ENCODE measurements at places on chromosomes 3 and 15.

GRCh38 chr15:67369359-67369998, 114.9 kb downstream of the IQCH start:
- no peak for DNase-seq

- DNase-seq: no peak
Measured at GRCh38 chr15:57640930-57641682, 49.4 kb downstream of the MYZAP start.

DNA sequence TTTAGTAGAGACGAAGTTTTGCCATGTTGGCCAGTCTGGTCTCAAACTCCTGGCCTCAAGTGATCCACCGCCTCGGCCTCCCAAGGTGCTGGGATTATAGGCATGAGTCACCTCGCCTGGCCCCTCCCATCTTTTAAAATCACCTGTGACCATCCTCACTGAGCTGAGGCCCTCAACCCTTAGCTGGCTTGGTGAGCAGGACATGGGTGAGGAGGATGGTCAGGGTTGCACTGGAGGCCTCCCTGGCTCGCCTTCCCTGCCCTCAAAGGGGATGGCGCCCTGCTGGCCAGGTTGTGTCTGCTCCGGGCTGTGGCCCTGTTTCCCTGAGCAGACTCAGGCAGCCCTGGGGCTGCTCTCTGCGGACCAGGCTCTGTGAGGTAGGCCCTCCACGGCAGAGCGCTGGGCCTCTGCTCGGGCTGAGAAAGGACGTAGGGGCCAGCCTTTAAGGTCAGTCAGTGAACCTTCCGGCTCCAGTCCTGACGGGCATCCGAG, 33.7 kb downstream of the SYNM start:
- no peak for DNase-seq

- no peak for DNase-seq
Measured at GRCh38 chr3:14913071-14913925, 34.1 kb upstream of the NR2C2 start.

GRCh38 chr15:69820819-69821218, 276.9 kb downstream of the TLE3 start:
- DNase-seq: no peak

DNA sequence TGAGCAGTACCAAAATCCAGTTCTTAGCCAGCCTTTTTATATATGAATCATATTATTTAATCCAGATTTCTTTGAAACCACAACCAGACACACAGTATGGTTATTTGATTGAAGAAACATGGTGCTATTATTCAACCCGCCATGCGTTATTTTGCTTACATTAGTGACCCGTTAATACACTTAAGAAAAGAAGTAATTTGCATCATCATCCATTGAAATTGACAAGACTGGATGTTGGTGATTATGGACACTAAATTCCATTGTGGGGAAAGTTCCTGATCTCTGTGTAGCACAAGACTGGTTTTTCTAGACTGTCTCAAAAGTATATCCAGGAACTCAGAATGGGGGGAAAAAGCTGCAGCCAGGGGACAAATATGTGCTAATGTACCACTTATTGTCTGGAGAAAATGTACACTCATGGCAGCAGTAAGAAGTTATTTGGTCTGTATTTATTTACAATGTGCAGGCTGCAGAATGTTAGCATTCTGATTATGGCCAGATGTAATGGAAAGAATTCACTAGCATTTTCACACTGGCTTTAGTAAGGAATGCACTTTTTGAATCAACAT, 80.3 kb downstream of the FILIP1L start:
- no peak for DNase-seq

GRCh38 chr15:90873488-90873997, 5.2 kb downstream of the FURIN start:
- no peak for DNase-seq

DNA sequence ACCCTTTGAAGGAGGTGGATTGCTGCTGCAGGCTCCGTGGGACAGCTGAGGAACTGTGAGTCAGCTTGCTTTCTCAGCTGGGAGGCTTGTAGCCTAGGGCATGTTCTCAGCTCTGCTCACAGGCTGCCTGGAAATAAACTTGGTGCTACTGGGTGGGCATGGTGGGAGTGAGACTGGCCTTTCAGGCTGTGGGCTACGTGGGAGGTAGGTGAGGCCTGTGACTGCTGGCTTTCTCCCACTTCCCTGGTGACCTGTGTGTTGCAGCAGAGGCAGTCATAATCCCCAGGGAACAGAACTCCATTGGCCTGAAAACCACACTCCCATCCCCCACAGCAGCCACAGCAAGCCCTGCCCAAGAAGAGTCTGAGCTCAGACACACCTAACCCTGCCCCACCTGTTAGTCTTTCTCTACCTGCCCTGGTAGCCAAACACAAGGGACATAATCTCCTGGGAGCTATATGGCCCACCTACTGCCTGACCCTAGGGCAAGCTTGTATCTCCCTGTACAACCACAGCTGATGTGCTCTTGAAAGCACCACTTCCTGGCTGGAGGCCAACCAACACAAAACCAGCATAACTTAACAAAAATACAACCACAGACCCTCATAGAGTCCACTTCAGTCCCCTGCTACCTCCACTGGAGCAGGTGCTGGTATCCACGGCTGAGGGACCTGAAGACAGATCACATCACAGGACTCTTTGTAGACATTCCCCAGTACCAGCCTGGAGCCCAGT, 236.5 kb downstream of the SQOR start:
- no peak for DNase-seq

DNA sequence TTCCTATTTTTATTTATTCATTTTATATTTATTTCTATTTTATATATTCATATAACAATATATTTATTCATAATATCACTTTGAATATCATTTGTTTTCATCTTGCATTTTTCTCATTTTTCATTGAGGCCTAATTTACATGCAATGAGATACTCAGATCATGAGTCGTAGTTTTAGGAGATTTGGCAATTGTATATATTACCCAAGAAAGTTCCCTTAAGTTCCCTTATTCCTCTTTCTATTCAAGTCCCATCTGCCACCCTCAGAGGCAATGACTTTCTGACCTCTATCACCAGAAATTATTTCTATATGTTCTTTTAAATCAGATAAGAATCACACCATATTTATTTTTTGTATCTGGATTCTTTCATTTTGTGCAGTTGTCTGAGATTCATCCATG, 329.1 kb upstream of the TPRG1 start:
- DNase-seq: no peak

GRCh38 chr3:23874359-23875112, 42.3 kb downstream of the NKIRAS1 start:
- no peak for DNase-seq

DNA sequence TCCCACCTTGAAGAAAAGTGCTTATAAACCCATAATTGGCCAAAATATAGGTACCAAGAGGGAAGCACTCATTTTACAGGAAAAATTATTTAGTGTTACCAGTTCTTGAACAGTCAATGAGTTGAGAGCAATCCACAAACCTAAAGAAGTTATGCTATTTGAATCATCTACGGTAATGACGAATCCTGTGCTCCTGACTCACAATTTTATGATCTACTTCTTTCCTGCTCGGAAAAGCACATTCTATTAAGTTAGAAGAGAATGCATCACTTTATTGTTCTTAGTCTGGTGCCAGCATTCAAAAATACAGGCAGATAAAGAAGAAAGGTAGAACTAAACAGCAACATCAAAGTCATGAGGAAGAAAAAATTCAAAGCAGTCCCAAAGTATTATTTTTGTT, 33.2 kb downstream of the CHRM5 start:
- no peak for DNase-seq

DNA sequence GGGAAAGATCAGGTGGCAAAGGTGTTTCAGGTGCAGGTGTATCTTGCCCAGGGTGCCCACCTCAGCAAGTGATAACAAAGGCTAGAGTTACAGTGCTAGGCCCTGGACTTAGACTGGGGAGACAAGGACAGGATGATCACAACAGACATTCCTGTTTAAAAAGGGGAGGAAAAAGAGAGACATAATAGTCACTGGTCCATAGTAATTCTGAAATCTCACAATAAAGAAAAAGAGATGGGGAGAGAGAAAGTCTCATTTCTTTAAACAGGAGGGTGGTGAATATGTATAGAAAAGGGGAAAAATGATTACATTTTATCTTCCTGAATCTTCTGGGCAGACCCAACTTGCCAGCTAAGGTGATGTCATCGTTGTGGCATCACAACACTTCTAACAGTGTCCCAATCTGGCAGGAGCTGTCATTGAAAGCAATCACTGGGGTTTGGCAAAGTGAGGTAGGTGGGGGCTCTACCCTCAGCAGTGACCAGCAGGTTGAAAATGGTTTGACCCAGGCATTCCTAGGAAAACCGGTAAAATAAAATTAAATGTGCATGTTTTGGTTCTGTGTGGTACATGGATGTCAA, 99.5 kb downstream of the ZNF621 start:
- no peak for DNase-seq

GRCh38 chr3:76976996-76977395, 62.9 kb upstream of the ROBO2 start:
- no peak for DNase-seq

DNA sequence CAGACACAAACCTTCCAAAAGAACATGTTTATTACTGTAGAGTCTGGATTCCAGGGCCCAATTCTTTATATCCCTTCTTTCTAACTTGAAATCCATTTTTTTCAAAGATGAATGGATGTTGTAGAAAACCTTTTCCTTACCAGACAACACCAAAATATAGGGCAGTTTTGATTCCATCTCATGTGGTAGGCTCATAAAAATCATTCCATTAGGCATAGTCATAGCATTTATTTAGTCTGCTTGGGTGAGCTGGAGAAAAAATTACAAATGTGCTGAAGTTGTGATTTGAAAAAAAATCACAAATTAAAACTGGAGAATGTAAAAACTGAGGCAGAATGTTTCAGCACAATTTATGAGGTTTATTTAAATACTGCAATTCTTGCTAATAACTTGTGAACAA, 199.3 kb upstream of the TBC1D5 start:
- DNase-seq: no peak

GRCh38 chr3:151011427-151011826, 38.9 kb upstream of the CLRN1 start:
- no peak for DNase-seq

GRCh38 chr15:79099692-79100091, 9.1 kb upstream of the RASGRF1 start:
- no peak for DNase-seq

DNA sequence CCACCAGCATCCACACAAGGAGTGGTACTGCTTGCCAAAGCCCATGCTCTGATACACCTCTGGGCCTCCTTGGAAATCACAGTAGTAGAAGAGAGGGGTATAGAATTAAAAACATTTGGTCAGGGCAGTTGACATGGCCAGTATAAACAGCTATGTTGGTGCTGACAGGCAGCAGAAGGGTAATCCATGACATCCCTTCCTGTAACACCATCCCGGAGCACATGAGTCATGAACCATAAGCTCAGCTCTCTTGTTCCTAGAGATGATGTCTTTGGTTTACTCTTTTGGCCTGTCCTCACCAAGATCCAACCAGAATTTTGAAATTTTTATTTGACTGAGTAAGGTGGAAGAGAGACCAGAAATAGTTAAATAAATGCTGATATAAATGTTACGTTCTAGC, 132.6 kb upstream of the CTDSPL start:
- no peak for DNase-seq

DNA sequence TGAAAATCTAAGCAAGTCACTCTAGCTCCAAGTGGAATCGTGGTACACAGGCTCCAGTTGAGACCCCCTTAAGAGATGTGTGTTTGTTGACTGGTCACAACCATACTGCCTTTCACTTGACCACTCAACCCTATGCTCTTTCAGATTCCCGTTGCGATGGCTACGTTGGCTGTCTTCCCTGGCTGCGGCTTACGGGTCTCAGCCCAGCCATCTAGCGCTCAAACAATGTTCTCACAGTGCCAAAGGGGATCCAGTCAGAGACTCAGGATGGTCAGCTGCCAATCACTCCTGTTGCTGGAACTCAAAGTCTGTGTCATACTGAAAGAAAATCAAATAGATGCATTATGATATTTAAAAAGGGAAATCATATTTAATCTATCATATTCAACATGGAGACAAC, 237.6 kb downstream of the ITPR1 start:
- no peak for DNase-seq

DNA sequence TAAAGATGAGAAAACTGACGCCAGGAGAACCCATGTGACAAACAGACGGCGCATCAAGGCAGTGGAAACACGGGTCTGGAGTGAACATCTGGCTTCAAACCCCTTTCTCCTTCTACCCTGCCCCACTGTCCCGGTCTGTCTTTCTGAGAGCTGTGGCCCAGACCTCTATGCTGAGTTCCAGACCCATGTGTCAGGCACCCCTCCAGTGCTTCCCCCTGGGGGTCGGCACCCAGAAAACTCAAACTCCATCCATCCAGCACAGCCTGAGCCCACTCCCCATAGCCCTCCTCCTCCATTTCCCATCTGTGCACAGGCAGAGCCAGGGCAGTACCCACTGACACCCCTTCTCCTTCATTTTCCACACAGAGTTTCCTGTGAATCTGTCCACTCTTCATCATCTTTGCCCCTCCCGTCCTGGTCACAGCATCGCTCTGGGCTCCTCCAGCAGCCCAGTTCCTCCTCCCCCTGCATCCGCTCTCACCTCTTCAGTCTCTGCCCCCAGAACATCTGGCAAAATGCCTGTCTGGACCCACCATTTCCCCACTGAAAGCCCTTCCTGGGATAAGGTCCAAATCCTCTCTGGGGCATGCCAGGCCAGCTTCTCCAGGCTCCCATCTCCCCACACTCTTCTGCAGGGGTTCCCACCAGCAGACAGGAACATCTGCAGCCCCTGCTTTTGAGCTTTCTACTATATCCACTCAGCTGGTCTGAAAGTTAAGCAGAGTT, 2.9 kb downstream of the FAM240A start:
- no peak for DNase-seq

- no peak for DNase-seq
Measured at GRCh38 chr3:172236771-172237742, 197.7 kb downstream of the FNDC3B start.

- DNase-seq: no peak
Measured at GRCh38 chr15:101369676-101370075, 74.6 kb upstream of the SNRPA1 start.

GRCh38 chr15:40451527-40452158, 10.9 kb downstream of the BAHD1 start:
- DNase-seq: no peak

DNA sequence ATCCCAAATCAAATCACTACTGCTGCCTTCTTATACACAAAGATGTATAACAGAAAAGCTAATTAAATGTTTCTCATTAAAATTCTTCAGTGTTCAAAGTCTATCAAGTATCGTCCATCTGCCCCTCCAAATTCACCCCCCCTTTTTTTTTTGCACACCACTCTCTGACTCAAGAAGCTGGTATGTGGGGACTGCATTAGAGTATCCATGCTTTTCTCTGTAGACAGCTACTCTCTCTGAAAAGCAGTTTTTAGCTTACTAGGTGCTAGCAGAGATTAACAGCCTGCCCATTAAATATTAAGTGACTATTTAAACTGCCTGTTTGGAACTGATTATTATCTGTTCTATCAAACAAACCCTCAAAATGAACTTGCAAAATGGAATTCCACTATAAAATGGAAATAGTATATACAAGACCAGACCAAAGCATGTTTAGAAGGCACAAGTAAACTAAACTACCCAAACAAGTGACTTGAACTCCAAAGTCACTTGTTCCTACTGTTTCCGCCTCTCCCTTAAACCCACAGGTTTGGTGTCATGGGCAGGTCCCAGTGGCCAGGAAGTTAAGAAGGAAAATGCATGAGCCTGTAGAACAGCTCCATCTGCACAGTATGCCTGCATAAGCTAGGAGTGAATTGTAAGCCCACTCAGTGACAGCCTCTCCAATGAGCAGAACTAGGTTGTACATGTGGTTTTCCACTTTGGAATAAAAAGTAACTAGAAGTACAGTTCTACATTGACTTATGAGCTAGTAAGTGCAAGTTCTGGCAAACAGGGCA, 32.5 kb downstream of the GBE1 start:
- no peak for DNase-seq

All from stimulated activated CD4-positive, alpha-beta T cell treated with anti-CD3 and anti-CD28 coated beads, Interleukin-2, amount 100 ng/mL, for 4 hours (primary cell).